ENCODE measurements at places on chromosomes 6 and 20.

- no peak for DNase-seq
Measured at GRCh38 chr6:93581371-93581770, 162.0 kb upstream of the EPHA7 start.

DNA sequence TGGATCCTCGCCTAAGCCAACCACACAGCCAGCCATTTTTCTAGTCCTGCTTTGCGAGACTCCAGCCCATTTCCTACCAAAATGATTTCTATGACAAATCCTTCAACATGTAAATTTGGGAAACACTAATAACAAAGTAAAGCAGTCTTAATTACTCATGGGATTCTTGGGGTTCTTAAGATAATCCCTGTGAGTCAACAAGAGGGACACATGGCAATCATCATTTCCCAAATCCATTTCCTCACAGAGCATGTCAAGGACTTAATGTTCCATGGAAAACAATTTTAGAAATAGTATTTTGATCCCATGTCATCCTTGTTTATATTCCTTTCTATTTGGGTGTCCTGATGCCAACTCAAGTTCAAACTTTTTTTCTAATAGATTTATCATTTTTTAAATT lies 322.7 kb upstream of the NOX3 start:
- no peak for DNase-seq

DNA sequence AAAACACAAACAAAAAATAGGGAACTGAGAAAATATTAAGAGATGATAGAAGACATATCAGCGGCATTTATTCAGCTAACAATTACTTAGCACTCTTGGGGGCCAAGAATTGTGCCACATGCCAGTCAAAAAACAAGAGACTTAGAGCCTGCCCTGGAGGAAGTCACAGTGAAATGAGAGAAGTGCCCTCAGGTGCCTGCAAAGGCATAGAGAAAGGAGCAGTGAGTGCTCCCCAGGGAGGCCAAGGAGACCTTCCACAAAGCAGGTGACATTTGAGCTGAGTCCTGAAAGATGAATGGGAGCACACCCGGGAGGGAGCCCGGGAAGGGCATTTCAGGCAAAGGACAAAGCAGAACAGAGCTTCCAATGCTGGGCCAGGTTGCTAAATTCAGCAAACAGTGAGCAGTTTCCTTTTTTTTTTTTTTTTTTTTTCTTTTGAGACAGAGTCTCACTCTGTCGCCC lies 184.7 kb upstream of the JARID2 start:
- no peak for DNase-seq

DNA sequence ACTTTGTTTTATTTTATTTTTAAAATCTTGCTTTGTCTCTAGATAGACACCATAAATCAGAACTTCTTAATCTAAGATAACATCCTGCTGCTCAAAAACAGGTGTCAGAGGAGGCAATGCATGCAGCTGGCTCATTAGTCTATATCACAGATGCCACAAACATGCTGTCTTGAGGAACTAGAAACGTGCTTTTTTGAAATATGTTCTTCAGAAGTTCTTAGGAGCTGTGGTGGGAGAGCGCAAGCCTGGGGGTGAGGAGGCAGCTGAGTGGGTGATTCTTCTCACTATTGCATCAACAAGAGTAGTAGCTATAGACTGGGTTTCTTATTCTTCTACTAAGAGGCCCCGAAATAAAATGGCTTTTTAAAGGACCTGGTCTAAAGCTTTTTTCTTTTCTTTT lies 23.4 kb downstream of the IL22RA2 start:
- no peak for DNase-seq

All from stimulated activated CD8-positive, alpha-beta memory T cell treated with anti-CD3 and anti-CD28 coated beads, Interleukin-7, amount 100 ng/mL, for 4 hours (primary cell).